Heart right ventricle (tissue), 16 donors: ENCODE measurements at places on chromosomes 2 and 18. TPM values are rescaled to one million over a fixed set of nuclear protein-coding genes. Genes with fewer than 3 reads are reported as not detected.
A peak's percentile ranks its signal among the peaks of the same experiment; 100 is the strongest.

DNA sequence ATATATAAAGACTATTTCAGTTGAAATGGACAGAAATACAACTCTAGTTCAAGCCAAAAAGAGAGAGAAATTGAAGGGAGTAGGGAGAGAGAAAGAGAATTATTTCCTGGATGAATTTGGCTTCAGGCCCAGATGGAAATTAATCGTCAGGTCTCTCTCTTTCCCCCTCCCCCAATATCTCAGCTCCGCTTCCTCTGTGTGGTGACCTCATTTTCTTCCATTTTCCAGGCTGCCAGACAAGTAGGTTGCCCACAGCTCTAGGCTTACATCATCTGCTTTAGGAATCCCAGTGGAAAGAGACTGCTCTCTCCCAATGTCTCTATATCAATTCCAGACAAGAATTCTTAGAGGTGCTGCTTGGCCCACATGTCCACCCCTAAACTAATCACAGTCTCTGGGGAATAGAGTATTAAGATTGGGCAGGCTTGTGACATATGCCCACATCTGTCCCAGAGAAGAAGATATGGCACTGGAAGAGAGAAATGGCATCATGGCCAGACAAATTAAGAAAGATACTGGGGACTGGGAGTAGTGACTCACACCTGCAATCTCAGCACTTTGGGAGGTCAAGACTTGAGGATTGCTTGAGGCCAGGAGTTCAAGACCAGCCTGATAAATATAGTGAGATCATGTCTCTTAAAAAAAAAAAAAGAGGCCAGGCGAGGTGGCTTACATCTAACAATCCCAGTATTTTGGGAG is 37.2 kb upstream of the CFAP36 start:
- H3K36me3 ChIP-seq = no peaks in the 10 kb centered on the region
- no peak overlapping the region for H3K4me3 ChIP-seq
- DNase-seq = no peak
- H3K27ac ChIP-seq = no peak overlapping the region
- H3K4me1 ChIP-seq = no peaks in the 10 kb centered on the region

The MRPL44 gene
- 47.5 TPM for total RNA-seq

- peaks cover 31% of the 10 kb centered on the region for H3K4me1 ChIP-seq
- peak overlapping the region; percentile 71 for H3K4me3 ChIP-seq
- H3K27ac ChIP-seq = peak overlapping the region; percentile 91
Observed at GRCh38 chr2:163733301-163733938, 2.4 kb downstream of the FIGN start.

DNA sequence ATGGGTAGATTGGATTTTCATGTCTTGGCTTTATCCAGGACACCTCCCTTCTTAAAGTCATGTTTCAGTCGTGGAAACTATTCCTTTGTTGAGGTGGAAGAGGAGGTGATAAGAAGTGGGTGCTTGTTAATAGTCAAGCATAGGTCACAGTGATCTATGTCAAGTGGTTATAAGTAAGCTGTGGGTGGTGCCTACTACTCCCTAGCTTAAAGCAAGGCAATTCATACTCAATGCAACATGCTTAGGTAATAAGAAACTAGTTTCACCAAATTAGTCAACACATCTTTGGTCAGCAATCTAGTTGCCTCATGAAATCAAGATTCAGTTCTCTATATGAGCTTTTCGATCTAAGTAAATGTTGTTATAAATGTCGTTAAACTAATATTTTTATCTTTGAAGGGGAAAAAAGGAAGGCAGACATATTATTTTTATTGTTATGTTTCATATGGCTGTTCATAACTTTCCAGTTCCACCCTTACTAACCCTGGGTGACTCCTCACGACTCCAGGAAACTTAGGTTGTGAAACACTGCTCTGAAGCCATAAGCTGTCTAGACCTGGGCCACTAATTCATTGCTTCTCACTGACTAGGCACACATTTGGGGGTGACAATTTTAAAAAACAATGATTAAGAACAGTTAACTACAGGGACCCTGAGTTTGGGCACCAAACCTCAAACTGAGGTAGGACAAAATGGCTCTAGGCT is 5.8 kb upstream of the ABCB11 start:
- H3K36me3 ChIP-seq = no peaks in the 10 kb centered on the region
- no peak overlapping the region for H3K27ac ChIP-seq
- H3K4me3 ChIP-seq = no peak overlapping the region
- no peak for DNase-seq

GRCh38 chr2:114784890-114785583 is 342.6 kb downstream of the DPP10 start:
- no peak for DNase-seq
- H3K4me3 ChIP-seq = no peak overlapping the region
- no peaks in the 10 kb centered on the region for H3K27me3 ChIP-seq
- H3K27ac ChIP-seq = no peak overlapping the region
- no peaks in the 10 kb centered on the region for H3K4me1 ChIP-seq

The SGPP2 gene
- total RNA-seq = 6.2 TPM

The TBR1 gene
- total RNA-seq = not detected

GRCh38 chr2:71742953-71743601 is 289.7 kb downstream of the DYSF start:
- no peaks in the 10 kb centered on the region for H3K36me3 ChIP-seq
- DNase-seq = peak; percentile 44
- H3K27ac ChIP-seq = no peak overlapping the region
- no peaks in the 10 kb centered on the region for H3K27me3 ChIP-seq
- no peak overlapping the region for H3K4me3 ChIP-seq

The ZNF396 gene
- total RNA-seq = 1.1 TPM

DNA sequence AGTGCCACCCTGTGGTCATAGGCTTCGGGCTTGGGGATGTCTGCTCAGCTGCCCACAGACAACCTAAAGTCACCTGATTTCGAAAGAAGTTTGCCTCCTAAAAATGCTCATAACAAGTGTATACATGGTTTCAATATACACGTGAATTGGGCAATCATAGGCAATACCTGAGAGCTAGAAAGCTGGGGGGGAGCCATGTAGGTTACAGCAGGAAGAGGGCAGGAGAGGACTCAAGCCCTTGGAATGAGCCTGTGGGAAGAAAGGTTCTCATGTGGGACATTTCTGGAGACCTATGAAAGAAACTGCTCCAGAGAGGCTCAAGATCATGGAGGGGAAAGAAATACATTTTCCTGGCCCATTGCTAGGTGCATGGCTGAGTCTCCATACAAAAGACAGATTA is 109.7 kb downstream of the ACOXL start:
- H3K4me1 ChIP-seq = no peaks in the 10 kb centered on the region
- H3K4me3 ChIP-seq = no peak overlapping the region
- no peaks in the 10 kb centered on the region for H3K27me3 ChIP-seq
- no peak for DNase-seq

The TUBB8B gene
- not detected for total RNA-seq

The AQP12A gene
- not detected for total RNA-seq

DNA sequence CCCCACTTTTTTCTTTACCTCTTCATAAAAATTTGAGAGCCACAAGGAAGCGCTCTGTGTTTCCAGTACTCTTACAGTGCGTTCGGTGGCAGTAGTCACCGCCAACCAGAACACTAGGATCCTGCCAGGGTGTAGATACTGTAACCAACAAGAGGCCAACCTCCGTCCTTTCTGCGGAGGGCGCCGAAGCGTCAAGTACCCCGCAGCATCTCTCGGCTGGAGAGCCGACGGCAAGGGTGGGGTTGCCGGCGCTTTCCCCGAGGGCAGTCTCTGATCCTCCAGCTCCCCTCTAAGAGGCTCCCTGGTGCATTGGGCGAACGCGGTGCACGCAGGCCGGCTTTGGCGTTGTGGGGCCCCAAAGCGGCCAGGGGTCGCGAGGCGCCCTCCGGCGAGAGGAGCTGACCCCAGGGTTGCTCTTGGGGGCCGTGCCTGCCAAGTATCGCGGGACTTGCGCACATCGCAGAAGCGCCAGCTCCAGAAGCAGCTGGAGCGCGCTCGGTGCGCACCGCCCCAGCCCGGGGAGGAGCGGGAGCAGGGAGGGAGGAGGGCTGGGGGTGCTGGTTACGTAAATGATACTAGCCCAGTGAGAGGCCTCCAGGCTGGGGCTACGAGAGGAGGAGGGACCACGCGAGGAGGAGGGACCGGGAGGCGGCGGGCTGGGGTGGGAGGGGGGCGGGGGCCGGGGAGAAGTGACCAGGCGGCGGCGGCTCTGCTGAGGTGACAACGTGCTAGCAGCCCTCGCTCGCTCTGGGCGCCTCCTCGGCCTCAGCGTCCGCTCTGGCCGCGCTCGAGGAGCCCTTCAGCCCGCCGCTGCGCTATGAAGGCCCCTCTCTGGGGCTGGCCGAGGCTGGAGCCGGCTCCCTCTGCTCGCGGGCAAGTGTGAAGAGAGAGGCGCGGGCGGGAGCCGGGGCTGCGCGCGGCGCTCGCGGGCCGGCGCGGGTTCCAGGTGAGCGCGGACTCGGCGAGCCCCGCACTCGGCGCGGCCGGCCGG is at the start of gene GALNT13:
TSS of gene GALNT13 (plus strand) at position 692 of the 991 bp plus-strand sequence.
- peak; percentile 15 for DNase-seq
- H3K27me3 ChIP-seq = peaks cover 60% of the 10 kb centered on the region
- H3K4me3 ChIP-seq = no peak within 1 kb of the TSS
- no peak within 1 kb of the TSS for H3K27ac ChIP-seq

DNA sequence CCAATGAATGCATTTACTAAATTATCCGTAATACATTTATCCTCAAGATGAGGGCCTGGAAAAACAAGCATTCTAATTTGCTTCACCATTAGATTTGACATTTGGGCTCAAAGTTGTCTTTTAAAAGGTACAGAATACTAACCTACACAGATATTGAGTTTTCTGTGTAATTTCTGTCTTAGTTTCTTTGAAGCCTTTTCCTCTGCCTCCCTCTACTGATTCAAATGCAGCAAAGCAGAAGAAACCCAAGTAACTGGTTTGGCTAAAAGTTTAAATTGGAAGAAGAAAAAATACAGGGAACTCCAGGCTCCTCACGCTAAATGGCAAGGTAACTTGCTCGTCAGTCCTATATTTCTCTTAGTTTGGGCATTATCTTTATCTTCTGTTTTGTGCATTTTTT is 53.3 kb upstream of the SLC5A7 start:
- no peak overlapping the region for H3K27ac ChIP-seq
- no peaks in the 10 kb centered on the region for H3K27me3 ChIP-seq
- H3K36me3 ChIP-seq = no peaks in the 10 kb centered on the region
- DNase-seq = no peak
- H3K4me1 ChIP-seq = no peaks in the 10 kb centered on the region

- H3K27me3 ChIP-seq = no peaks in the 10 kb centered on the region
- peaks cover 7% of the 10 kb centered on the region for H3K36me3 ChIP-seq
- H3K4me1 ChIP-seq = peaks cover 4% of the 10 kb centered on the region
- DNase-seq = peak; percentile 6
- H3K4me3 ChIP-seq = no peak overlapping the region
Observed at GRCh38 chr2:224837558-224837957, 121.4 kb upstream of the CCDC195 start.
